ENCODE measurements at places on chromosomes 13 and 19.

- DNase-seq = no peak
Observed at GRCh38 chr19:4380254-4380727, 20.1 kb downstream of the SH3GL1 start.

DNA sequence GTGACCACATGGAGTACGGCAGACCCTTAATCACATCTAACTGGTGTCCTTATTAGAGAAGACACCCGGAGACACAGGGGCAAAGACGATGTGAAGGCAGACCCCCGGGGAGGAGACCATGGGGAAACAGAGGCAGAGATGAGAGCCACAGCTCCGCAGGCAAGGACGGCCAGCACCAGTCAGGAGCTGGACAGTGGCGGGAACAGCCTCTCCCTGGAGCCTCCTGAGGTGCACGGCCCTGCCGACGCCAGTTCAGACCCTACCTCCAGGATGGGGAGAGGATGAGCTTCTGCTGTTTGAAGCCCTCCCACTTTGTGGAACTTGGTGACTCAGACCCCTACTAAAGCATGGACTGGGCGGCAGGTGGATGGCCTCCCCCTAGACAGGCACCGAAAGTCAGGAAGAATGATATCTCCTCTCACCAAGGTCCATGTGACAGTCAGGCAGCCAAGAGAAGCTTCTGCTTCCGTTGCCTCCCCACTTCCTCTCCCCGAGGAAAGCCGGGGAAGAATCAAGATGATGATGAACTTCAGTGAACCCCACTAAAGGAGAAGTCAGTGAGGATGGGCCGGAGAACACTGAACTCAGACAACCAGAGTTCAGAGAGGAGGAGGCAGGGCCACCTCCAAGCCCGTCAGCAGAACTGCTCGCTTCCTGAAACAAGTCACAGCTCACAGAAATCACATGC lies 25.4 kb downstream of the RAB20 start:
- DNase-seq = peak; percentile 70

DNA sequence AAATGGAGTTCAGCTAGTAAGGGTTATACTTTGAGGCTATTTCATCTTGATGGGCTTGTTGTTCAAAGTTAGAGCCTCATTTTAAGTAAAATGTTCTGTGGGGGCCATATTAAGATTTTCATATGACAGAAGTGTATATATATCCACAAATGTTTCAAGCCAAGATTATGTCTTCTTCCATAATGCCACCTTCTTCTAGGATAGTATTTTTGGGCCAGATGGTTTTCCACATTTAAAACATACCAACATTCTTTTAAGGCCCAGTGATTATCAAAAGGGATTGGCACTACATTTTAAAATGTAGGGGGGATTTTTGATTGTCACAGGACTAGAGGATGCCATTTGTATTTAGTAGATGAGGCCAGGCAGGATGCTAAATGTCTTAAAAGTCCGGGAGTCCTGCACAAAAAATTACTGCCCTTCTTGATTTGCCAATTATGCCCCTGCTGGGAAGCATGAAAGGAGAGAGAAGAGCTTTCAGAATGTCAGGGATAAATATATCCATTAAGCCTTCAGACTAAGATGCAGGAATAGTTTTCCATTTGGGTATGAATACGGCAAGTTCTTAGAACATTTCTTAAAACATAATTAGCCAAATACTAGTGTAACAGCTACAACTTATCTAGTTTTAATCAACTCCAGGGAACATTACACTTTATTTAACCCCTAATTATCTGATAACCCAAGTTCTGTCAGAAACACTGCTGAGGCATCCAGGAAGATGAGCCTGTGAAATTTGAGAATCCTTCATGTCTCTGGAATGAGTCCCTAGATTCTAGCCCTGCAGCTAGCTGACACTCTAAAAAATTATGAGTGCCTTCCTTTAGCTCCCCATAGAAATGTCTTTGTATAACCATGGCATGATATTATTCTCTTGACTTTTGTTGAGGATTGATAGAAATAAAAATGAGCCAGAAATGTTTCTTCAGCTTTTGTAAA lies 34.0 kb downstream of the ITM2B start:
- no peak for DNase-seq

DNA sequence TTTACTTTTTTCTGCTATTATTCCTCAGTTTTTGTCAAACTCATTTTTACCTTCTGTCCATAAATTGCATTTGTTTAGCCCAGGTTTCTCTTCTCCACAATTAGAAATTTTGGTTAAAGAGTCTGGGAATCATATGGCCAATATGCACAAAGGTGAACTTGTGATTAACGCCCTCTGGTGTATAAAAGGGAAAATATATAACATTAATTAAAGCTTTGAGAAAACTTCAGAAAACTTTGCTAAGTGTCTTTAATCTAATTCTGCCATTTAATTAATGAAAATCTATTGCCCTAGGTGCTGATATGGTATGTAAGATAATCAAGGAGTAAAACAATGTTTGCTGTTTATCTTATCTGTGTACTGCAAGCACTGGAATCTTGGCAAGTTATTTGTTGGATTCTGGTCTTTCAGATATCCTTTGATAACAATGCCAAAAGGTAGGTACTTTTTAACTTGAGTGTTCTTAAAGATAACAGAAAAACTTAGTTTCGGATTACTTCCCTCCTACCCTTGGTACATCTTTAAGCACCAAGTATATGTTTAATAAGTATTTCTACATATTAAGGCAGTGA lies 402.6 kb downstream of the SUCLA2 start:
- DNase-seq = no peak

All from globus pallidus (tissue), 1 donor.